ENCODE measurements at places on chromosomes 2 and 18.

- peak; percentile 20 for DNase-seq
Observed at GRCh38 chr18:44036501-44036900, 644.2 kb upstream of the SETBP1 start.

DNA sequence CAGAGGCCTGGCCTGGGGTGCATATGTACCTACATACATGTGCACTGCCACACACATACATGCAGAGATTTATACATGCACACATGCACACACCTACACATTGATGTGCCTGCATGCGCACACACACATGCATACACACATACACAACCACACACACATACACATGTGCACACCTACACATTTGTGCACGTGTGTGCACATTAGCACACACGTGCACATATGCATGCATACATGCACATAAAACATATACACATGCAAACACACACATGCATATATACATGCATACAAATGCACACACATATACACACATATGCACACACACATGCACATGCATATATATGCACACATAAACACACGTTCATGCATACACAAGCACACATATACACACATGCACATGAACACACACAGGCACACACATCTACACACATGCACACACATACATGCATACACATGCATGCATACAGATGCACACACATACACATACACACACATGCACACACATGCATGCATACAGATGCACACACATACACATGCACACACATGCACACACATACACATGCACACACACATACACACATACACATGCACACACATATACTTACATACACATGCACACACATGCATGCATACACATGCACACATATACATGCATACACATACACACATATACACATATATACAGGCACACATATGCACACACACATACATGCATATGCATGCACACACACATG lies 23.6 kb upstream of the OTOS start:
- no peak for DNase-seq

- DNase-seq: no peak
Observed at GRCh38 chr2:187956906-187957534, 334.7 kb upstream of the GULP1 start.

- DNase-seq: no peak
Observed at GRCh38 chr2:48719480-48720177, 35.9 kb downstream of the LHCGR start.

DNA sequence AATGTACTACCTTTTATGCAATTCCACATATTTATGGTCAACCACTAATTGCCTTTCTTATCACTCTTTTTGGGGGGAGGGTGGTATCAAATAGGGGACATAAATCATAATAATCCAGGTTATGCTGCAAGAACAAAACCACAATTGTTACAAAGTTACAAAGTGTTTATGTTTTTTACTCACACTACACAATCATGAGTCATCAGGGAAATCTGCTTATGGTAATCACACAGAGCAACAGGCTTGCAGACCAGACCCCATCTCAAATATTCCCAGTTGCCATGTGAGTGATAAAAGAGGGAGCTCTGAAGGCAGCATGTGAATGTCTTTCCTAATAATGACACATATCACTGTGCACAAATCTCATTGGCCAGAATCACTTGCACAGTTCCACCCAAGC lies 304.7 kb upstream of the TMEFF2 start:
- no peak for DNase-seq

GRCh38 chr2:95349568-95350322 lies 52.6 kb downstream of the KCNIP3 start:
- no peak for DNase-seq

GRCh38 chr2:175621821-175622220 lies 380.2 kb downstream of the LNPK start:
- DNase-seq: no peak

GRCh38 chr2:28632791-28633190 lies 118.8 kb upstream of the PPP1CB start:
- DNase-seq: no peak

GRCh38 chr2:10094271-10094814 lies 14.1 kb upstream of the CYS1 start:
- no peak for DNase-seq

GRCh38 chr2:106534471-106534870 lies 47.3 kb downstream of the CD8B2 start:
- DNase-seq: no peak

DNA sequence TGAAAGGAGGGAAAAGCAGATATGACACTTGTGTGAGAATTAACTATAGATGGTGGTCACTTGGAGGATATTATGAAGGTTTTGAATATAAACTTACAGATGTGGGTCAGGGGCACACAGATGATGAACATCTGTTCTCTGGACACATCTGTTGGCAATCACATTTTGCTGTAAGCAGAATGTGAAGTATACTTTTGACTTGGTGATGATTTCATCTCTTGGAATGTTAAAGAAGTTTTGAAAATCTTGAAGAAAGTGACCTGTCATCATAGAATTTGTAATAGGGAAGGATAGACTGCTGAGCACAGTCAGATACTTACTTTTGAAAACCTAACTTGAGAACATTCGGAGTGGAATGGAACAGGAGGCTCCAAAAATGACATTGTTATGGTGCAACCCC lies 40.2 kb downstream of the PIKFYVE start:
- no peak for DNase-seq

- no peak for DNase-seq
Observed at GRCh38 chr2:237178396-237178795, 92.7 kb downstream of the COPS8 start.

GRCh38 chr2:37851828-37852584 lies 73.1 kb upstream of the RMDN2 start:
- DNase-seq: no peak

DNA sequence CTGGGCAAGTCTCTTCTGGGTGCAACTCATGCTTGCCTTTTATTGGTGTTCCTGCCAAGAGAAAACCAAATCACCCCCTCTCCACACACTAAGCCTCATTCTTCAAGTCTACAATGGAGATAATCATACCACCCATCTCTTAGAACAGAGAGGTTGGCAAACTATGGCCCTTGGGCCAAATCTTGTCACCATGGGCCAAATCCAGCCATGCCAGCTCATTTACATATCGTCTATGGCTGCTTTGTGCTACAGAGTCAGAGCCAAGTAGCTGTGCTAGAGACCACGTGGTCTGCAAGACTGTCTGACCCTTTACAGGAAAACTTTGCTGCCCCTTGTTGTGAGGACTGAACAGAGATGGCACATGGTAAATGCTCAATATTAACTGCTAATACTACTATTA lies 270.3 kb upstream of the PARD3B start:
- DNase-seq: no peak

DNA sequence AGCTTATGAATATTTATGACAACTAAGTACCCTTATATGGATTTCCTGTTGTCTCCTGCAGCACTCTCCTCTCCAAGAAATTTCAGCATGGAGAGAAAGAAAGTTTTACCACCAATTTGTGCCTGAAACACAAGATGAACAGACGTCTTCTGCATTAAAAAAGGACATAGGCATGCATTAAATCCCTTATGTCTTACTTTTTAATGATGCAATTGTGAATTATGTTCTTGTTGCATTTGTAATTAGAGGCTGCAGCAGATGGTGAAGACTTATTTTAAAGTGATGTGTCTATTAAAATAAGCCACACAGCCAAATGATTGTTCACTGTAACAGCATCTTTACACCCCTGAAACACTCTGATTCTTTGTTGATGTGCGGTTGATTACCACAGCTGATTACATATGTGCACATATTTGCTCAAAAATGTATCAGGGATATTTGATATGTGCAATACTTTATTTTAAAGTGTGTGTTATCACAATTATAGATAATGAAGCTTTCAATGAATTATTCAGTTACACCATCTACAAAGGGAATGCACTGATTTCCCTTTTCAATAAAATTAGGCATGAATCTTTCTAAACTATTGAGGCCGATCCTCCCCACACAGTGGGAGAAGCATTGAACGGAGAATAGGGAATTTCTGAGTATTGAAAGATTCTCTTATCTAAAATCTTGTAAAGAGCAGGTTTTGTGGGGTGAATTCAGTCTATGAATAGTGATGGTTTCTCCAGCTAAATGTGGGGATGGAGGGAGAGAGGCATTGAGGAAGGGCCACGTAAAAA lies 585.1 kb downstream of the SLC4A3 start:
- no peak for DNase-seq
